ENCODE measurements at places on chromosomes 5 and 9. TPM values are rescaled to one million over a fixed set of nuclear protein-coding genes. Genes with fewer than 3 reads are reported as not detected.

Gene ALDH7A1
- polyA plus RNA-seq: 113 TPM

Gene PLAC8L1
- 0.56 TPM for polyA plus RNA-seq

Gene NME5
- polyA plus RNA-seq: not detected

Gene KIF24
- polyA plus RNA-seq: 0.99 TPM

Gene C5orf52
- polyA plus RNA-seq: not detected

Gene HSD17B3
- polyA plus RNA-seq: not detected

Gene SPATA6L
- polyA plus RNA-seq: 0.69 TPM
